ENCODE measurements at places on chromosomes 6 and 20. TPM values are rescaled to one million over a fixed set of nuclear protein-coding genes. Genes with fewer than 3 reads are reported as not detected.

PNPLA1 gene
- total RNA-seq: not detected

DEF6 gene
- total RNA-seq: 3.5 TPM

TRAPPC3L gene
- total RNA-seq: not detected

PTK6 gene
- total RNA-seq: not detected

MATN4 gene
- total RNA-seq: not detected

TP53RK gene
- 18.2 TPM for total RNA-seq

CYP21A2 gene
- total RNA-seq: 1.1 TPM

MLN gene
- total RNA-seq: not detected

CAP2 gene
- 48.3 TPM for total RNA-seq

ARMH2 gene
- total RNA-seq: not detected

GRCh38 chr20:41632896-41633295 lies 14.7 kb upstream of the CHD6 start:
- DNase-seq: no peak

DNA sequence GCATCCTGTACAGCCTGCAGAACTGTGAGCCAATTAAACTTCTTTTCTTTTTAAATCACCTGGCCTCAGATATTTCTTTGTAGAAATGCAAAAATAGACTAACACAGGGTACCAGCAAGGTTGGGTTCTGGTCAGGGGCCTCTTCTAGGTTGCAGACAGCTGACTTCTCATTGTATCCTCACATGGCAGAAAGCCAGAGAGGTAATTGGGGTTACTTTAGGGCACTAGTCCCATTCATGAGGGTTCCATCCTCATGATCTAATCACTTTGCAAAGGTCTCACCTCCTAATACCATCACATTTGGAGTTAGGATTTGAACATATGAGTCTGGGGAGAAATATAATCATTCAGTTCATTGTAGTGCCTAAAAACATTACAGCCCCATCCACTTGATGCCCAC lies 101.5 kb downstream of the LCA5 start:
- no peak for DNase-seq

DNA sequence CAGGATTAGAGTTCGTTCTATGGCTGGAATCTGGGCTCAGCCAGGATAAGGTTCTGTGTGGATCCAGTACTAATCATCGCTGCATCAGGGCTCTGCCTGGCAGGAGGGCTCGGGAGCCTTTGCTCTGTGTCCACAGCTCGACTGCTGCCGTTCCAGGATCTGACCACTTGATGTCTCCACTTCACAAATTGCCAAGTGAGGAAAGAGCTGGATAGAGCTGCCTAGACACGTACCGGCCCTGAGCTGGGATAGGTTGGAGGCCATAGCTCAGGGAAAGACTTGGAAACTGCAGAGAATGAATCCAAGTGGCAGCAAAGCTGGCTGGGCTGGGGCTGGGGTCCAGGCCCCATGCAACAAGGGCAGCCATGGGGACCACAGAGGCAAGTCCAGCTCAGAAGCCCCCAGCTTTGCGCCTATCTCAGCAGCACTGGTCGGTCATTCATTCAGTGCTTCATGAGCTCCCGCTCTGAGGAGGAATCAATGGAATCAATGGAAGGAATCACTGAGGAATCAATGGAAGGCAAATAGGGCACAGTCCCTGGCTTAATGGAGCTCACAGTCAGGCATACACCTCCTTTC lies 38.0 kb upstream of the TOP1 start:
- peak; percentile 89 for DNase-seq

DNA sequence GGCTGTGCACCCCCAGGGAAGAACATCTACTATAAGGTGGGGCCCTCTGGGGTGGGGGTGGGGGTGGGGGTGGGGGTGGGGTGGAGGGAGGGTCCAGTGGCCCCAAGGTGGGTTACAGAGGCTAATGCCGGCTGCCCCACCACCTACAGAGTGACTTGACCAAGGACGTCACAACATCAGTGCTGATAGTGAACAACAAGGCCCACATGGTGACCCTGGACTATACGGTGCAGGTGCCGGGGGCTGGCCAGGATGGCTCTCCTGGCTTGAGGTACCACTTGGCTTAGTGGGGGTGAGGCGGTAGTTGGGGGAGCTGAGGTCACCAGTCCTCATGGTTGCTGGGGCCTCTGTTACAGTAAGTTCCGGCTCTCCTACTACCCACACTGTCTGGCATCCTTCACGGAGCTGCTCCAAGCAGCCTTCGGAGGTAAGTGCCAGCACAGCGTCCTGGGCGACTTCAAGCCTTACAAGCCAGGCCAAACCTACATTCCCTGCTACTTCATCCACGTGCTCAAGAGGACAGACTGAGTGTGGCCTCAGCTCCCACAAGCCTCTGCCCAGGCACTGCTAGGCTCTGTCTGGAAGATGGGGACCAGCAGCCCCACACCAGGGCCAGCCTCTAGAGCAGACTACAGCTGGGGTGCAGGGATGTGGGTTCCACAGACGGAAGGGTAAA lies 2.8 kb downstream of the GNMT start:
- DNase-seq: no peak

DNA sequence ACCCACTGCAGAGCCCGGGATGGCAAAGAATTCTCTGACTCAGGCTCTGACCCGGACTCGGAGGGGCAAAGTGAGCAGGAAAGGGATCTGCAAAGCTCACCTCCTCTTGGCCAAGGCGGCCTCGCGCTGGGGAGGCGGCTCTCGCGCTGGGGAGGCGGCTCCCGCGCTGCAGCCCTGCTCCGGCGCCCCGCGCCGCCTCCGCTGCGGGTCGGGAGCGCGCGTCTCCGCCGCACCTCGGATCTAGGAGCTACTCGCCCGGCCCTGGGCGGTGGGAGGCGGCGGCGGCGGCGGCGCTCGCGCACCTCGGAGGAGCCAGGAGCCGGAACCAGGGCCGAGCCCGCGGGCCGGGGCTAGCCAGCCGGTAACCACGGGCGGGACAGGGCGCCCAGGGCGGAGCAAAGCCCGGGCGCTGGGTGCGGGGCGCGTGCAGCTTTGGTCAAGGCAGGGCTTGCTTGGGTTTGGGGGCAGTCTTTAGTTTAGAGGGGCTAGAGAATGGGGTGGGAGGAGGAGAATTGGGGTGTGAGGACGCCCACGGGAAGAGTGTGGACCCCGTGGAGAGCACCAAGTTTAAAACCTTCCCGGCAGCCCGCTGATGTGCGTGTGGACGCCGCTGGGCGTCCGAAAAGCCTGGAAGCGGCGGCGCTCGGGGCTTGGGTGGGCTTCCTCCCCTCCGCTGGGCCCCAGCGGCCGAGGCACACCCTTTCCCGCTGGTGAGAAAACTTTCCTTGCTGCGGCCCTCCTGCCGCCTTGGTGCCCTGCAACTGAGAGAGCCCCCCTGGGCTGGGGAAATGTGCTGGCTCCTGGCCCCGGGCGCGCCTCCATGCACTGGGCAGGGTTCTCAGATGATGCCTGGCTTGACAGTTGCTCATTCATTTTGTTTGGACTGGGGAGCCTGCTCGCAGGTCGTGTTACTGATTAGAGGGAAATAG lies at the start of gene MRAP2:
Gene MRAP2, plus strand, starts transcription at position 250 of the 929 bp plus-strand sequence. CDS start 21,547 bp downstream, outside the sequence.
- no peak for DNase-seq

DNA sequence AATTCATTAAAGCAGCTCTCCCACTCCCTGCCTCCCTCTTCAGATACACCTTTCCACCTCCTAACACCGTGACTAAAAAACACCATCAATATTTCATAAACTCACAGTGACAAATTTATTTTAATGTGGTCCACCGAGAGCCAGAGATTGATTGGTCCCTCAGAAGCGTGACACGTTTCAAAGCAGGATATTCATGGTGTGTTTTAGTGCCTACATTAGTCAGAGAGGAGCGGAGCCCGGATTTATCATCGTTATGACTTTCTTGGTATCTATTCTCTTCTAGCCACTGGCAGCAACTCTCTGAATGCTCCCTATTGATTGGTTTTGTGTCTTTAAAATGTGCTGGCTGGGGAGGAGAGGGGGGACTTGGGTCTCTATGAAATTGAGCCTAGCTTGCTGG lies 265.3 kb downstream of the DHX35 start:
- DNase-seq: no peak

DNA sequence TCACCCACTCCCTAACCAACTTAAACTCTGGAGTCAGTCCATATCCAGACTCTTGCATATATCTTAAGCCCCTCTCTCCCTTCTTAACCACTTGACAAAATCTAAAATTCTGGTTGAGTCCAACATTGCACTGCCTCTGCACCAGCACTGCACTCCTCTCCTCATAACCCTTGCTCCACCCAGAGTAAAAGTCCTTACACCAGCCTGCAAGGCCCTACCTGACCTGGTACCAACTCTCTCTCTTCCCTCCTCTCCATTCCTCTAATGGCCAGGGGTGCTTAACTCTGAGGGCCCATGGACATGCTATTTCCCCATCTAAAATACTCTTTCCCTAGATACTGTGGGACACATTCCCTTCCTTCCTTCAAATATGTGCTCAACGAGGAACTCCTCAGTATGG lies 21.0 kb downstream of the STX7 start:
- no peak for DNase-seq

GRCh38 chr20:13202565-13202964 lies 18.5 kb upstream of the ISM1 start:
- DNase-seq: no peak

DNA sequence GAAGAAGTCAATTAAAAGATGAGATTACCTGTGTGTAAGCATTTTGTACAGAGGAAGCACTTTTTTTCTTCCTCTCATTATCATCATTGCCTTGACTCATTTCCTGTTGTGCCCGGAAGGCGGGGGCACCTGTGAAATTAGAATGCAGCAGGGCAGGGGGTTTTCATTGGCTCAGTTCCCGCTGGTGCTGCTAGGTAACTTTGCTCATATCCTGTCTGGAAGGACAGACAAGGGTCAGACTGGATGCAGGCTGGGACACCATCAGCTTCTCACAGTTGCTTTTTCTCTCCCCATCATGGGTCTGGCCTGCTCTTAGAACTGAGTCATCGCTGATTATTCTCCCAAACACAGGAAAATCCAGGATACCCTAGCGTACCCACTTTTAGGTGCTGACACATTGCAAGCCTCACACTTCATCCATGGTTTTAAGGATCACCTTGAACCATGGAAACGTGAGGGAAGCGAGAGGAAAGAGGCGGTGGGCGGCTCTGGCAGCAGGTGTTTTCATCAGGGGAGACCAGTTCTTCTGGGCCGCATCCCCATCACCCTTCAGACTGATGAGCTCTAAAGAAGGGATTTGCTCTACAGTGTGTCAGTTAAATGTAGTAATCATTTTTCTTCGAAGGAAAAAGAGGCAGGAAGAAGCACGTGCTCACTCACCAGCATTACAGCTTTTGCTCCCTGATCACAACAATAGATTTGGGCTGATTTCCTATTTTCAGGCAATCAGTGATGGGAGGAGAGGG lies 195.7 kb upstream of the SASH1 start:
- DNase-seq: no peak

DNA sequence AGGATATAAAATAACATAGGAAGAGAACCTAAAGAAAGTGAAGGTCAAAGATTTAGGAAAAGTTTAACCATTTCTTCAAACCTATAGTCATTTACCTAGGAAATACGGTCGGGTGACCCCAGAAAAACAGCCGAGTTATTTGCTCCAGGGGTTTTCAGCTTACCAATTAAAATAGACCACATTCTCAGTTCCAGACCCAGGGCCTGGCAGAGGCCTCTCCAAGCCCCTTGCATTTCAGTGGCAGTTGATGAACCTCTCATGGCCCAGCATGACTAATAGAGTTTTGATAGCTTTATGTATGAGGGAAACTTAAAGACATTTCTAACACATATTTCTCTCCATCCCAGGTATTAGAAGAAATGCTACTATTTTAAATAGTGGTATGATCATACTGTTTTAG lies 113.5 kb downstream of the OGFRL1 start:
- no peak for DNase-seq

- DNase-seq: no peak
Observed at GRCh38 chr6:42771741-42772100, 10.1 kb upstream of the BICRAL start.

- no peak for DNase-seq
Observed at GRCh38 chr6:137896647-137897046, 29.6 kb downstream of the TNFAIP3 start.

DNA sequence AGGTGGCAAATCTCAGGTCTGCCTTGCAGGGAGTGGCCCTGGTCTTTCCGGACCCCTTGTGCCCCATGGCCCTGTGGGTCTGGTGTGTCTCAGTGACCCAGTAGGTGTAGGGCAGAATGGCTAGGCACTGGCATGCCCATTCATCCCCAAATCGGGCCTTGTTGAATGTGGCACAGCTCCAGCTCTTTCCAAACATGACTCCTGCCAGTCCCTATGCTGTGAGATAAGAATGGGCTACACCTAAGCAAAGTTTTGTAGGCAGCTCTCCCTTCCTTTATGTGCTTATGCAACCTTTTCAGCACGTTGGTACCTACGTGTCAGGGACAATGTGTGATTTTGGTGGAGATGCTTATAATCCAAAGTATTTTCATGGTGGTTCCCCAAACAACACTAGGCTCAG lies 33.9 kb downstream of the FOXO3 start:
- DNase-seq: no peak

DNA sequence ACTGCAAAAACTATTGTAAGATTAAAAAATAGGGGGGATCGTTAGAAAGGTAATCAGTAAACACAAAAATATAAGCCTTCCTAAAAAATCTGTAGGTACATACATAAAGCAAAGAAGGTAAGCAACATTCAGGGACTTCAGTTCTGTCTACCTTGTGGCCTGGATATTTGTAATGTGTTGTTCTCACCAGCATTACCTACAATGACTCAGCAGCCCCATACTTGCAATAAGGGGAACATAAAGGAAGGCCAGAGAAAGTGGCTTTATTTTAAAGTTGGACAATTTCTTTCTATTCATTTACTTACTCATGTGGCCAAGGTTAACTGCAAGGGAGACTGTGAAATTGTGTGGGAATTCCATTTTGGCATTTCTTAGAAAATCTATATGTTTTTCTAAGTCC lies 277.2 kb upstream of the PREP start:
- no peak for DNase-seq

DNA sequence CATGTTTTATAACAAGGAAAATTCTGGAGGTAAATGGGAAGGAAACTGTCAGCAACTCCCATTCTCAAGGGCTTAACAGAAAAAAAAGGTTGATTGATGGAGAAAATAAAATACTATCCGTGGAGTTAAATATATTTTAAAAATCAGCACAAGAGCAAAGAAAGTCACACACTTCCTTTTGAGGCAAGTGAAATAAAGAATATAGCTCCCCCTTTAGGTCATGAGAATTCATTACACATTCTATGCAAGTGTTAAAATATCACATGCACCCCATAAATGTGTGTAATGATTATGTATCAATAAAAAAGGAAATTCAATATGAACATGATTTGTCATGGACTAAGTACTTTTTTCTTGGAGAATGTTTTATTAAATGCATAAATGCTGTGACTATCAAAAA lies 349.2 kb downstream of the TPBG start:
- no peak for DNase-seq

DNA sequence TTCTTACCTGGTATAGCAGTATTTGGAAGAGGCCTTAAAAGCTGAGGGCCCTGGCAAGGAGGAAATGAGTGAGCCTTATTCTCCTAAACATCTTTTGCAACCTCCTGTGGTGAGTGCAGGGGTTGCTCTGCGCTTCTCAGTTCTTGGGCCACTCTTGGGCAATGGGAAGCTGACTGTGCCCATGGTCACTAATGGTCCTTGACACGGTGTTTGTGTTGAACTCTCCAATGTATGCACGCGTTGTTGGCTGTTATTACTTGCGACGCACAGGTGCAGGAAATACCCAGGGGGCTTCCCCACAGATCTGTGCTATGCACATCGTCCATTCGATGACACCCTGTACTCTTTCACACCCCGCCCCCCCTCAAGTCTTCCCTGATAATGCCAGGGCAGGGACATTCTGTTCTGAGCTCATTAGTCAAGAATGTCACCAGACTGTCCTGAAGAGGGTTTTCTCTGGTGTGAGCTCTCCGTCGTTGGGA lies 79.7 kb downstream of the EDN1 start:
- DNase-seq: no peak

Measured in sigmoid colon (tissue), 7 donors.